ENCODE measurements at places on chromosomes 1 and 21.

DNA sequence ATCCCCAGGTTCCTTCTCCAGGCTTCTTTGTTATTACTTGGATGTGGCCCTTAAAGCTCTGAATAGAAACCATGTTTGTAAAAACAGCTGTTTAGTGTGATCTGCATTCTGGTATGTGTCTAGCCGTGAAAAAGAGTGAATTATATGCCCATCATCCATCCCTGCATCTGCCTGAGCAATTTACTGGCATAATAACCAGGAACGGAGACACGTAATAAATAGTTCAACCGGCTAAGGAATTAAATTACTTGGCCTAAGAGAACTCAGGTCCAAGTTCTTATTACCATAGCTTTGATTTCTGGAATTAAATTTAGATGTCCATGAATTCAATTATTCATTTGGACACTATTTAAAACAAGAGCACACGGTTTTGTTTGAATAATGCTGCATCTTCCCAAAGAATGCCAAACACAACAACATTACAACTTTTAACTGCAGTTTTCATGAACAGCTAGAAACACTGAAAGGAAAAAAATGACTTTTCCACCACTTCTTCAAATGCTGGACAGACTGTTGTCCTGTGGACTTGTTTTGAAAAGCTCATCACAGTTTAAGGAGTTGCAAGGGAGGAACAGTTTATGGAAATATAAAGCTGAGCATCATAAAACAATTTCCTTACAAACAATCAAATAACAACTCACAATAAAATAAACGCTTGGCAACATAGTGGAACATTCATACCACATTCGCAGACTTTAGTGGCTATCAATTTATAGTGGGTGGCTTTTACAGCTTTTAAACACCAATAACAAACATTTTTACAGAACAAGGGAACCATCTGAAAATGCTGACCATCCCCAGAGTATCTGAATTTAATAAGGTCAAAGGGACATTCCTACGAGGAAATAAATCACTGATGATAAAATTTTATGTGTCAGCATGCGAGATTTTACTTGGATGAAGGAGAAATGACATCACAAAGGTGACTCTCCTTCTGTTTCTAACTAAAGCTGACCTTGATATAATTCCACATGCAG is 144.7 kb downstream of the APP start:
- no peak for DNase-seq

DNA sequence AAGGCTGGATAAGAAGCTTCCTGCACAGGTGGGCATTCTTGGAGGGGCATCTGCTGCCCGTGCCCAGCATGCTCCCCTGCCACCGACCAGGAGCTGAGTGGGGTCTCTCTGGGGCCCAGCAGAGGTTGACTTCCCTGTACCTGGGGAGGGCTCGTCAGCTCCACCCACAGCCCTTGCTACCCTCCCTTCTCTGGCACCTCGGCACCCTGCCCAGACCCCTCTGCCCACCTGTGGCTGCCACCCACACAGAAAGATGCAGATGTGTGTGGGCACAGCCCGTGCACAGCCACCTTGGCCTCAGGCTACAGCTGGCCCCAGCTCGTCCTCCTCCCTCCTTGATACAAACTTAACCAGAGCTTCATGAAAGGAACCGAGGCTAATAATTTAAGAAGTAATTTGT is 241.2 kb upstream of the VAMP3 start:
- DNase-seq: no peak

GRCh38 chr1:197024460-197024859 is 42.6 kb downstream of the F13B start:
- no peak for DNase-seq

- no peak for DNase-seq
Measured at GRCh38 chr1:177937931-177938330, 31.9 kb downstream of the SEC16B start.

DNA sequence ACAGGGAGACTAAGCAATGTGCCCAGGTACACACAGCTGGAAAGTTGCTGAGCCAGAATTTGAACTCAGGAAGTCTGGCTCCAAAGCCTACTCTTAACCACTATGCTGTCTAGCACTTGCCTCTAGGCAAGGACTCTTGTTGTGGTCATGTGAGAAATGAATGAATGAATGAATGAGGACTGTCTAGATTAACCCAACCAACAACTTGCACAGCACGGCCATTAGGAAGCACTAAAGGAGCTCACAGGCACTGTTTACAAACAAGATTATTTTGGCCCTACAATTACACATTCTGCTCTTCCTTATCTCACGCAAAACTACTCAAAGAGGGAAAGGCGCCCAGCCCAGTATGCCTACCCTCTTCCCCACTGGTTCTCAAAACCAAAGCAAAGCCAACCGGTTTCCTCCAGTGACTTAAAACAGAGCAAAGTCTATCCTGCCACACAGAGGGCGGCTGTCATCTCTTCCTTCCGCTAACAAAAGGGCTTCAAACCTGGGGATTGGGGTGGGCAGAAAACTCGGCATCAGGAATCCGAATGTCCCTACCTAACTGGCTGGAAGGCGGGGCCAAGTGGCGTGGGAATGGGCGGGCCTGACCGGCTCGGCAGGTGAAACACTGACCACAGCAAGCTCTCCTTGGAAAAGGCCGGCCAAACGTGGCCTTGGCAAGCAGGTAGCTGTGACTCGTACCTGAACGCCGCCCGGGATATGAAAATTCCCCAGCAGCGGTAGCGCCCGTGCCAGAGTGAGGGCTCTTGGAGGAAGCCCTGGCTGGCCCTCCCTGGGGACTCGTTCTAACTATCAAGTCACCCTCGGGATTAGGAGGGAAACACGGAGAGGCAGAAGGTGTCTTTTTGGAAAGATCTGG is 948 bp downstream of the STK40 start:
- DNase-seq: no peak

DNA sequence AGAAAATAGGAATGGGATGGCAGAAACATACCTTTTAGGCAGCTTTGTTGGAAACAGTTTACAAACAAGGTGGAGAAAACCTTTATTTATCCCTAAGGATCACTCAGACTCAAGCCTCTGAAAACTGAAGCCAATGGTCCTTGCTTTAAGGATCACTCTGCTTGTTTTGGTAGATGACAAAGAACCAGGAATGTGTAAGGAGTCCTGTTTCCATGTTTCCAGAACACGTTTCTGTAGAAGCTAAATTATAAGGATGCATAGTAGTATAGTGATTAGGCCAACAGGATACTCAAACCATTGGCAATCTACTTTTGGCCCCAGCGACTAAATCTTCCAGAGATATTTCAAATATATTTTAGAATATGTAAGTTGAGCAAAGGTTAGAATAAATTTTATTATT is 149.1 kb upstream of the HP1BP3 start:
- no peak for DNase-seq

DNA sequence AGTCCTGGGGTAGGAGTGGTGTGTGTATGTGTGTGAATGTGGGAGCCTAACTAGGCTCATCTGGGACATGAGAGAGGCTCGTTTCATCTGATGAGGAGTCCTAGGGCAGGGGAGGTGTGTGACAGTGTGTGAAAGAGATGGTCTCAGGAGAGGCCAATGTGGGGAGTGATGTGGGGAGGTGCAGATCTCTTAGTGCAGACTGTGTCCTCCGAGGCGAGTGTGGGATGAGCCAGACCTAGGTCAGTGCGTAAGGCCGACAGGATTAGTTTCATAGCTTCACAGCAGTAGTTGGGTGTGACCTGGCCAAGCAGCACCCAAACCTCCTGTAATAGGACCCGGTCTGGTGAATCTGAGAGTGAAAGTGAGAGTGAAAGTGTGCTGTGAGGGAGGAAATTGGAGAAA is 94.7 kb downstream of the LIPI start:
- DNase-seq: no peak

DNA sequence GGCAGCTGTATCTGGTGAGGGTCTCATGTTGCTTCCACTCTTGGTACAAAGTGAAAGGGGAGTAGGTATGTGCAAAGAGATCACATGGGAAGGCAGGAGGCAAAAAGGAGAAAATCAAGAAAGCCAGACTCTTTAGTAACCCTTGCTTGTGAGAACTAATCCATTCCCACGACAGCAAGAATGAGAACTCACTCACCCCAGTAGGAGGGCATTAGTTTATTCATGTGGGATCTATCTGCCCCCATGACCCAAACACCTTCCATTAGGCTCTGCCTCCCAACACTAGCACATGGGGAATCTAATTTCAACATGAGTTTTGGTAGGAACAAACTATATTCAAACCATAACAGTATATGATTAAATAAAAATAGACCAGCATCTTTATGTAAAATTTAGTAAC is 57.6 kb downstream of the ZNHIT6 start:
- no peak for DNase-seq

Data from stimulated activated CD8-positive, alpha-beta memory T cell treated with anti-CD3 and anti-CD28 coated beads, Interleukin-12 subunit alpha, Interleukin-12 subunit beta, amount 100 ng/mL, for 1 hour (primary cell).